Coronary artery (tissue), 2 donors: ENCODE measurements at places on chromosomes 13 and 19.
A peak's percentile ranks its signal among the peaks of the same experiment; 100 is the strongest.

GRCh38 chr19:42068756-42069571 is 1.0 kb downstream of the GRIK5 start:
- peak; percentile 66 for DNase-seq

- no peak for DNase-seq
Observed at GRCh38 chr19:45613926-45614725, 12.1 kb upstream of the GPR4 start.

DNA sequence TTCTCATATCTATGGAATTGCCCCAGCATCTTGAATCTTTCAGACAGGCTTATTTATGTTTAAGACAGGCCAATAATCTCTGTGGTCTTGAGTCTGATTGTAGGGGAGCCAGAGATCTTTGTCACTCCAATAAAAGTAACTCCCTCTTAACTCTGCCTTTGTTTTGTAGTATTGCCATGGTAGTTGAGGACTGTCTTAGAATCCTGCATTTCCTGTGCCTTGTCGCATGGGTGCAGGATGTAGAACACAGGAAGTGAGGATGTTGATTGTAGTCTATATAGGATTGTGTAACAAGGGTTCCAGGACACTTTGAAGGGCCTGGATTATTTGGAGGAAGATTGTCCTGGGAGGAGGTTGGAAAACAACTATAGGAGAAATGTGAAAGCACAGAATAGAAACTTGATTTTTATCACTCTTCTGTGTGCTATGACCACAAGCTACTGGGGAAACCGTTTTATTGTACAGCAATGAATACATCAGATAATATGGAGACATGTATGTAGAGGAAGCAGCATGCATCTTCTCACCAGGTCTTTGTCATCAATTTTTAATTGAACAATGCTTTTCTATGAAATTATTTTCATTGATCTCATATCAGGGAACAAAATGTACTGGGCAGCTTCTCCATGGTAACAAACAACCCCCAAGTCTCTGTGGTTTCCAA is 411.7 kb downstream of the FGF9 start:
- DNase-seq = no peak

DNA sequence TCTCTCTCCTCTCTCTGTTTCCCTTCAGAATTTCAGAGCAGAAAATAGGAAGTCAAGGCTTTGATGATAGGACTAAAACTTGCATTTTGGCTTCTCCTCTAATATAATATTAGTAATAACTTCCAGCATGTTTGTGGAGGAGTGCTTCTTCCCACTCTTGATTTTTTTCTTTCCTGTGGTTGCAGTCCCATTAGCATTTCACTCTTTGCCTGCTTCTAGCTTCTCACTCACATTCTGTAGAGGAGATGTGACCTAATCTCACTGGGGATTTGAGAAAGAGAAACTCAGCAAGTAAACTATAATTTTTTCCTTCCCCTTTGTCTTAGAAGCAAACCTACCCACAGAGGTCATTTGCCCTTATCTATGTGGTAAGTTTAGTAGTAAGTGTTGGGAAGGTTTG is 169.4 kb upstream of the HTR2A start:
- DNase-seq = no peak

DNA sequence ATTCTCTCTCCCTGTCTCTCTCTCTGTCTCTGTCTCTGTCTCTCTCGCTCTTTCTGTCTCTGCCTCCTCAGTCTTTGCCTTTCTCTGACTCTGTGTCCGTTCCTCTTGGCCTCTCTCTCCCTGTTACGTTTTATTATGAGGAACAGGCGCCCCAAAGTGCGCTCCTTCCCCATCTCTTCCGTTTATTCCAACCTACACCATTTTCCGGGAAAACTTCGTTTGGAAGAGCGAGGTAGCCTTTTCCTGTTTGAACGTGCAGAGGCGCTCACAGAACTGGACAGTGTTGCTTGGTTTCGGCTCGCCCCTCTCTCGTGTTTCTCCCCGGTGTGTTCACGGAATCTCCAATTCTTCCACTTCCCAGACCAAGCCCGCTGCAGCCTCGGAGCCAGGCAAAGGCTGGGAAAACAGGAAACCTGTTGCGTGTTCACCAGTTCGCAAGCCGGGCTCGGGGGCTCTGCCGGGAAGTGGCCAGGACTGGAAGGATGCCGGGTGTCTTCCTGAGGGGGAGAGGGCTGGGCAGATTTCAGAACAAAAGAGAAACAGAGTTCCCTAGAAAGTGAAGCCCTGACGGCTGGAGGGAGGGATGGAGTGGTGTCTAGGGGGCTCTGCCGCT is 605 bp downstream of the TMEM255B start:
- DNase-seq = no peak

GRCh38 chr19:48716562-48717291 is 2.8 kb downstream of the MAMSTR start:
- peak; percentile 75 for DNase-seq

DNA sequence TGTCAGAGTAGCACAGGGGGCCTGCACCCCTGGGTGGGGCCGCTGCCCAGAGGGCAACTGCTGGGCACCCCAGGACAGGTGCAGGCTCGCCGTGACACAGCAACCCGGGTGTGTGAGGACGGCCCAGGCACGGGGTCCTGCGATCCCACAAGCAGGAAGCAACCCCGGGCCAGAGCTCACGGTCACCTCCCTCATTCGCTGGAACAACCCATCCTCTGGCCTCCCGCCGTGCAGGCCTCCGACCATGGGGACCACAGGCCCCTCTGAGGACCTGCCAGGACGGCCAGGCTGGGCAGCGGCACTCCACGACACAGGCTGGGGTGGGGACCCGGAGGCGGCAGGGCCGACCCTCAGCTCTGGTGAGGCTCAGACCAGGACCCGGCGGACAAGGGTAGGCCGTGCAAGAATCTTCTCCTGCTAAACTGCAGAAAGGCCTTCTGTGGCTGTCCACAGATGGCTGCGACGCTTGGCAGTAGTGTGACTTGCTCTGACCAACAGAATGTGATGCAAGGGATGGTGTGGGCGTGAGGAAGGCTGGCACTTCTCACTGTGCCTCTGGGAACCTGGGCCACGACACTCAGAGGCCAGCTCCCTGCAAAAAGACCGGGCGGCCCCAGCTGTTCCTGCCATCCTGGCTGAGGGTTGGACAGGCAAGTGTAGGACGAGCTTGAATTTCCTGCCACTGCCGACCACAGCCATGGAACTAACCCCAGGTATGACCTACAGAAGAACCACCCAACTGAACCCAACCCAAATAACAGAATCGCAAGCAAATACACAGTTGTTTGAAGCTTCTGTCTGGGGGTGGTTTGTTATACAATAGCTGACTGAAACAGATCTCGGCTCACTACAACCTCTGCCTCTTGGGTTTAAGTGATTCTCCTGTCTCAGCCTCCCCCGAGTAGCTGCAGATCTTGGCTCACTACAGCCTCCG is 26.5 kb downstream of the PIP5K1C start:
- no peak for DNase-seq

GRCh38 chr13:43088093-43088511 is 64.7 kb downstream of the DNAJC15 start:
- DNase-seq = no peak

- DNase-seq = no peak
Observed at GRCh38 chr13:44159633-44160279, 213.9 kb upstream of the SERP2 start.

- DNase-seq = no peak
Observed at GRCh38 chr13:94558716-94559115, 37.2 kb downstream of the TGDS start.

GRCh38 chr13:96780105-96780504 is 214.2 kb downstream of the OXGR1 start:
- DNase-seq = no peak

- no peak for DNase-seq
Observed at GRCh38 chr19:2358548-2359173, 1.4 kb upstream of the TMPRSS9 start.

DNA sequence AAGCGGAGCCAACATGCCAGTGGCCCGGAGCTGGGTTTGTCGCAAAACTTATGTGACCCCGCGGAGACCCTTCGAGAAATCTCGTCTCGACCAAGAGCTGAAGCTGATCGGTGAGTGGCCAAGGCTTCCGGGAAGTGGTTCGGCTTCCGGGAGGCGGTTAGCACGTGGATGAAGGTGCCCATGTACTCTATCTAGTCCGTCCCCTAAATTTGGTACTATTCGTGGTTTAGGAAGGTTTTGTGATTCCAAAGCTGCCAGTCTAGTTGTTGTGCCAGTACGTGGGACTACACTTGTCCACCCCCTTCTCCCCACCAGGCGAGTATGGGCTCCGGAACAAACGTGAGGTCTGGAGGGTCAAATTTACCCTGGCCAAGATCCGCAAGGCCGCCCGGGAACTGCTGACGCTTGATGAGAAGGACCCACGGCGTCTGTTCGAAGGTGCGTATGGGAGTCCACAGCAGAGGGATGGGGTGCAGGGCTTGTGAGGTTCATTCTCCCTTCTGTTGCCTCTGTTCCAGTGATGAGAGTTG is 579 bp downstream of the RPS9 start:
- no peak for DNase-seq

DNA sequence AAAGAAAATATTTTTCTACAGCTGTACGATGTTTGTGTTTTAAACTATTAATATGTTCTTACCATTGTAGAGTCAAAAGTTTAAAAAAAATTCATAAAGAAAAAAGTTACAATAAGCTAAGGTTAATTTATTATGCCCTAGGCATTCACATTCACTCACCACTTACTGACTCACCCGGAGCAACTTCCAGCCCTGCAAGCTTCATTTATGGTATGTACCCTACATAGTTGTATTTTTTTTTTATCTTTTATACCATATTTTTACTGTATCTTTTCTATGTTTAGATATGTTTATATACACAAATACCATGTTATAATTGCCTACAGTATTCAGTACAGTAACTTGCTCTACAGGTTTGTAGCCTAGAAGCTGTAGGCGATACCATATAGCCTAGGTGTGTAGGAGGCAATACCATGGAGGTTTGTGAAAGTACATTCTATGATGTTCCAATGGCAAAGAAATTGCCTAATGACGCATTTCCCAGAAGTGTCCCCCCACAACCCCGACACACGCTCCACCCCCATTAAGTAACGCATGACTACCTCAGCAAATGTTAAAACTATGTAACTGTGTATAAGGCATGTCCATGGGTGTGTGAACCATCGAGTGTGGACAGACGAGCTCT is 60.4 kb downstream of the SLITRK6 start:
- no peak for DNase-seq

- no peak for DNase-seq
Observed at GRCh38 chr13:111339366-111340143, 19.1 kb downstream of the TEX29 start.

DNA sequence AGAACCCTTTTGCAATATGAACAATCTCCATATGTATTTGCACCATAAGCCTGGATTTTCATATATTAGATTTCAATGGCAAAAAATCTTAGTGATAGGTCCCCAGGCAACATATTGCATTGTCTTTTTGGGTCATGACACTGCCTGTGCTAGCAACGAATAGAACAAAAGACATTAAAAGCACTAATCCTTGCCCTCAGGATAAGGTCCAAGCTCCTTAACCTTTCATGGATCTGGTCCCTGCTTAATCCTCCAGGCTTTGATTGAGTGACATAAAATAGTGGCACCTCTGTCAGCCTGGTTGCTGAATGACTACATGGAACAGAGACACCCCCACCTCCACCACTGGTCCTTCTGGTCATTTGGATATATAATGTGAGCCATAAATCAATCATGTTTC is 134.4 kb downstream of the RBM26 start:
- DNase-seq = no peak

DNA sequence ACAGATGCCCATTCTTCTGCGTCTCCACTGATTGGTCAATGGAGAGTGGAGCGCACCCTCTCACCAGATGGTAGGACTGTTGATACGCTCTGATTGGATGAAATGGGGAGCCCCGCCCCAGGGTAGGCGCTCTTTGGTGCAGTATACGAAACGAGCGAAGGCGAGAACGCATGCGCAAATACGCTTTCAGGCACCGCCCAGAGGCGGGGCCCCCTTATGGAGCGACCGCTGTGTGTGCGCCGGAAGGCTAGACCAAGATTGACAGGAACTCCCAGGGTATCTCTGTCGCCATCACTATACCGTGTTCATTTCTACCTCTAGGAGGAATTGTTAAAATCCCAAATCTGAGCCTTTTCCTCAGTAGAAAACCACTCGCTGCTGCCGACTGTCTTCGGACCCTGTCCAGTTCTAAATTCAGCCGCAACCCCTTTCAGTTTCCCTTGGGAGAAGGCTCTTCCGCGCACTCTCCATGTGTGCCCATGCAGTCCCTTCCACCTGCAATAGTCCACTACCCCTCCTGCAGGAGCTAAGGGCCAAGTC is 720 bp upstream of the HNRNPL start:
- no peak for DNase-seq

DNA sequence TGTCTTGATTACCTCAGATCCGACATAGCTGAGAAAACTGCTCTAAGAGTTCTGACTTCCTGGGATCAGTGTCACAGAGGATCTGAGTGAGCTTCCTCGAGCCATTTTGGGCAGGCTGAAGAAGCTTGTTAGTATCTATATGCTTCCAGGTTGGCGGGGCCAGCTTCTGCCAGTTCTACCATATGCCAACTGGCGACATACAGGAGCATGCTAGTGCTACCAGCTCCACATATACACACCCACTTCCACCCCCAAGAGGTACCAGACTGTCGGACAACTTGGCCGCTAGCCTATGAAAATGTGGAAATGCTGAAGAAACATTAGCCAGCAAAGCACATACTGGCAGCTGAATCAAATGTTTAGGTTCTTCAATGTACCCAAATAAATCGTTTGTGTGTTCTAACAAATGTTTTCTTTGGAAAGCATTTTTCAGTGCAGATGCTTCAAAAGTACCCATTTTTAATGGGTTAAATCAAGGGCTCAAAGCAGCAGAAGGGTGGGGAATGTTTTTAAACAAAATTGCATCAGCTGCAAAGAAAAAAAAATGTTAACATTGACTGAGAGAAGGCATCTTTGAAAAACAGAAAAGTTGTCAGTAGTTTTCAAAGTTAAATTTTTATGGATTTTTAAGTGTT is 163.7 kb downstream of the KLF12 start:
- no peak for DNase-seq

DNA sequence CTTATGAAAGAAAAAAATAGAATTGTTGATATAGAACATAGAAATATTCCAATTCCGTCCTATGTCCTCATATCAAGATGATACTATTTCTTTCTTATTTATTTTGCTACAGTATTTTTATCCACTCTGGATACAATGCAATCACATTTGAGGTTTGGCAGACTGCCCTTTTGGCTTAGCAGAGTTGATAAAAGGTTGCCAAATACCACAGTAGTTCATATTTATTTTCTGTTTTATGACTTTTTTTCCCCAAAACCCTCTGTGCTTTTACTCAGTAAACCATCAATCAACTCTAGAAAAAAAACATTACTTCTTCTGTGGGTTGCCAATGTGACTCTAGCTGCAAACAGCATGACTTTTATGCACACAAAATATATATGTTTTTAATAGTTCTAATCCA is 424.5 kb downstream of the PCDH9 start:
- DNase-seq = no peak

DNA sequence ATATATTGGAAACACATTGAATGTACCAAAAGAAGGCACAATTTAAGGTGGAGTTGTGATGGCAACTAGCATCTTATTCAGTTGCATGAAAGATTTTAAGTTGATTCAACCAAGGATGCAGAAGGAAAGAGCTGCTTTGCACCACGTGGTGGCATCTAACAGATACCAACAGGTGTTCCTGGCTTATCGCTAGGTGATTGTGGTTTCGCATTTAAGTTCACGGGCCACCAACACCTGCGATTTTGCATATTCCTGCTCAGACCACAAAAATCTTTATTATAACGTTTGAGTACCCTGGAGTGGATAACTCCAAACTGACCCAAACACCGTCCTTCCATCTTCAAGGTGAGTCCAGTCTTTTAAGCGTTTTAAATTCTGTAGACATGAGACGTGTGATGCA is 45.3 kb downstream of the RGCC start:
- no peak for DNase-seq

- no peak for DNase-seq
Observed at GRCh38 chr19:19226204-19226603, 14.4 kb downstream of the NCAN start.

GRCh38 chr13:44934724-44935123 is 54.5 kb downstream of the NUFIP1 start:
- DNase-seq = no peak
